ENCODE measurements at places on chromosomes 7 and 10.

DNA sequence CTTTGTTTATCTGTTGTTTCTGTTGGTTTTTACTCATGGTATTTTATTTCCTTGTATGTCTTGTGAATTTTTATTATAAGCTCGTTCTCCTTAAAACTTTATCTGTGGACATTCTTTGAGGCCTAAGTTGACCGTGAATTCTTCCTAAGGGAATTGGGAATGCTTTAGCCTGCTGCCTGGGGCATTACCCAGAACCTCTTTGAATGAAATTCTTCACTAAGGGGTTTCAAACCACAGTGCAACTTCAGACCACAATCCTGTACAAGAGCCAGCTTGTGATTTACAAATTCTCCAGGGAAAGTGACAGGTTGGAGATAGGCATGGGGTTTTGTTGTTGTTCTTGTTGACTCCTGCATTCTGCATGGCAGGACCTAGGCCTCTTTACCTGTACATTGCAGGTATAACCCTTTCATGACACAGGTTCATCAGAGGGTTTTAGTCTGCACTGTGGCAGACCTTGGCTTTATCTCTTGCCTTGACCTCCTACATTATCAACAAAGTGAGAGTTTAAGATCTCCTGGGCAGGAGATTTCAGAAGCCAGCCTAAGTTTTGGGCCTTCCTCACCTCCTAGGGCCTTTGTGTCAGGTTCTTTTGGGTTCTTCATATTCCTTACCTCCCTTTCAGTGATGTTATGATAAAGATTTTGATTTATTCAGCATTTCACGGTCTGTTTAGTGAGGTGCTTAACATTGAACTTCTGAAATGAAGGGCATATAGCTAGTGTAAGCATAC, 70.2 kb downstream of the ABCC2 start:
- DNase-seq, result no peak

DNA sequence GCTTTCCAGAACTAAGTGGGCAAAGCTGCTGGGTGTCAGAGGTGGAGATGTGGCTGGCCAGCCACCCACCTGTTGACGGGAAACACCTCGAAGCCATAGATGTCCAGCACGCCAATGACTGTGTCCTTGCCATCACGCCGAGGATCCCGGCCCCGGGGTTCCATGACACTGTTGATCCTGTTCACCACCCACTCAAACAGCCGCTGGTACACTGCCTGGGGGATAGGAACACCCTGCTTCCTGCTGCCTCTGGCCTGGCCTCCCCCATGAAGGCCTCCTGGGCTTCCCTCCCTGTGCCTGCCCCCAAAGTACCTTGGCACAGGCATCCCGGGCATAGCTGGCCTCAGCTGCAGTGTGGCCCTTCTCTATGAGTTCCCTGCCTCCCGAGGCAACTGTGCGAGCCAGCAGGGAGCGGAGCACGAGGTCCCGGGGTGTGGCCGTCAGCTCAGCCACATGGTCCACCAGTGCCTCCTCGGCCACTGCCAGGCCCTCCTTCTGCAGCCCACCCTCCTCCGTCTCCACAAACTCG, 8.2 kb downstream of the MYO1G start:
- no peak for DNase-seq

- no peak for DNase-seq
Measured at GRCh38 chr7:2013381-2014311, 219.1 kb downstream of the MAD1L1 start.

DNA sequence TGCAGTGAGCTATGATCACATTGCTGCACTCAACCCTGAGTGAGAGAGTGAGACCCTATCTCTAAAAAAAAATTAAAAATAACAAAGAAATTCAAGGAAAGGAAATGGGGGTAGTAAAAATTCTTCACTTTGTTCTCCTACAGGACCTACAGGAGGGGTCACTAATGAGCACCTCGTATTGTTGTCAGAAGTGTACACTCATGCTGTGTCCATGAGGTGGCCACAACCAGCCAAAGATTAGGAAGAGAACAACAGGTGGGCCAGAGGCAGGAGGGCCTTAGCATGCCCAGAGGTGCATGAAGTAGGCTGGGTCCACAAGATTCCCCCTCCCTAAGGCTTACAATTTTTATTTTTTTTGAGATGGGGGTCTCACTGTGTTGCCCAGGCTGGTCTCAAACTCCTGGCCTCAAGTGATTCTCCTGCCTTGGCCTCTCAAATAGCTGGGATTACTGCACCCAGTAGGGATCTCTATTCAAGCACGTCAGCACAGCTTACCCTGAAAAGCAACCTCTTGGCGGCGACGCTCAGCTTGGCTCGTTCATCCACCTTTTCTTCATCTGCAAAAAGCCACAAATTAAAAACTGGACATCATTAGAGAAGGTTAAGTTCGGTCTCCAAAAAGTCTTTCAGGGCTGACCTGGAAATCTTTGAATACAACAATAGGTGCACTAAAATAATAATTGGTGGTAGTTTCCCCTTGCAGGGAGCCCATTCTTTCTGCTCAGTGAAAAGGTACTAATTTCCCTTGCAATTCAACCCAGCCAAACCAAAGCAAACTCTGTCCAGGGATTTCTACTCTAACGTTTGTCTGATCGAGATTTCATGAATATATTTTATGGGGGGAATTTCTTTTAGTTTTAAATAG, 104.4 kb downstream of the SVIL start:
- DNase-seq, result no peak

GRCh38 chr7:122217125-122217524, 73.1 kb upstream of the AASS start:
- no peak for DNase-seq

DNA sequence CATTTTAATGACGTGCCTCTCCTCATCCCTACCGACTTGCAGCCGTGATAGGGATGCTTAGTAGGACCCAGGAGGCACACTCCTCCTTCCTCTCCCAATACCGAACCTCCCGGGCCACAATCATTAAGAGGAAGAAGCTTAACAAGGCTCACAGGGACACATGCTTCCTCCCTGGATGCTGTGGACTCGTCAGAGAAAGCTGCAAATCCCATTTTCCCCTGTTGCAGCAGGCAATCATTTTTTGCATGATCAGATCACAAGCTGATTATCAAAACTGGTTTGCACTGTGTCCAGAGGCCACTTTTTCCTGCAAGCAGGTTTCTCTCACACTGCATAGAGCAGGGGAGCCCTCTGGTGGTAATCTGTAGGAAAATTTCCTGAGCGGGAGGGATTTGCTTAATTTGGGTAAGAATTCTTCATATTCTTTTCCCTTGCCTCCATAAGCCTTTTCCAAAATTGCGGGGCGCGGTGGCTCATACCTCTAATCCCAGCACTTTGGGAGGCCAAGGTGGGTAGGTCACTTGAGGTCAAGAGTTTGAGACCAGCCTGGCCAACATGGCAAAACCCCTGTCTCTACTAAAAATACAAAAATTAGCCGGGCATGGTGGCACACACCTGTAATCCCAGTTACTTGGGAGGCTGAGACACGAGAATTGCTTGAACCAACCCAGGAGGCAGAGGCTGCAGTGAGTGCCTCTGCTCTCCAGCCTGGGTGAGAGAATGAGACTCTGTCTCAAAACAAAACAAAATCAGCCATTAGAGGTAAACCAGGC, 16.1 kb upstream of the LAMB4 start:
- DNase-seq, result no peak

- no peak for DNase-seq
Measured at GRCh38 chr10:102593074-102593803, 51.0 kb upstream of the TRIM8 start.

- DNase-seq, result no peak
Measured at GRCh38 chr10:88343761-88344484, 239.2 kb downstream of the RNLS start.

DNA sequence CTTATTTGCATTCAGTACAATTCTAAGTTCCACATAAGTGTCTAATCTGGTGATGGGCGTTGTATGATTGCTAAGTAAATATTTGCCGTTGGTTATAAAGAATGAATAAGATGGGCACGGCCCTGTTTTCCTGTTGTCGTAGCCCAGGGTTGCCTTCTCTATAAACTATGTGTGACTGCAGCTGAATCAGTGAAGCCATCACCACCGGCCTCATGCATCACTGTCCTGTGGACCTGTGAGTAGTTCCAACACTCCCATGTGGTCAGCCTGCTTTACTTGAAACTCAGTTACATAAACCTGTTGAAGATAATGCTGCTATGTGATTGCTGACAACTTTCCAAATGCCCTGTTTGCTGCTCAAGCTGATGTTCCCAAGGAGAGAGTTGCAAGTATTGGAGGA, 21.6 kb upstream of the KLF6 start:
- no peak for DNase-seq

GRCh38 chr10:99461230-99461629, 30.8 kb upstream of the GOT1 start:
- DNase-seq, result no peak

DNA sequence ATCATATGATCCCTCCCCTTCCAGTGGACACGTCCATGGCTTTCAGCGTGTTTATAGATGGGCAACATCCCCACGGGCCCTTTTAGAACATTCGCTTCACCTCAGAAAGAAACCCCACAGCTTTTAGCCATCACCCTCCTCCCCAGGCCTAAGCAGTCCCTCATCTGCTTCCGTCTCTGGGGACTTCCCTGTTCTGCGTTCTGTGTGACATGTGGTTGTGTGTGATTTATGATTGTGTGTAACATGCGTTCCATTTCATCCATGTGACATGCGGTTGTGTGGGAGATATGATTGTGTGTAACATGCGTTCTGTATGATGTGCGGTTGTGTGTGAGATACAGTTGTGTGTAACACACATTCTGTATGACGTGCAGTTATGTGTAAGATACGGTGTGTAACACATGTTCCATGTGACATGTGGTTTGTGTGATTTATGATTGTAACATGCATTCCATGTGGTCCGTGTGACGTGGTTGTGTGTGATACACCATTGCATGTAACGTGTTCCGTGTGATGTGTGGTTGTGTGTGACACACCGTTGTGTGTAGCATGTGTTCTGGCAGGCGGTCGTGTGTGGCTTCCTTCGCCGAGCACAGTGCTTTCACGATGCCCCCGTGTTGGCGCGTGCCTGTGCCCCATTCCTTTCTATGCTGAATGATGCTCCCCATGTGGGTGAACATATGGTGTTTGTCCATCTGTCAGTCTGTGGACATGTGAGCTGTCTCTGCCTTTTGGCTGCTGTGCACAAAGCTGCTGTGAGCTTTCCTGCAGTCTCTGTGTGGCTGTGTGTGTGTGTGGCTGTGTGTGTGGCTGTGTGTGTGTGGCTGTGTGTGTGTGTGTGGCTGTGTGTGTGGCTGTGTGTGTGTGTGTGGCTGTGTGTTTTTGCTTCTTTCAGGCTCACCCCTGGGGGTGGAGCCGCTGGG, 26.2 kb downstream of the PWWP2B start:
- no peak for DNase-seq

GRCh38 chr7:115831371-115831770, 199.2 kb downstream of the TFEC start:
- no peak for DNase-seq

GRCh38 chr10:76297780-76298281, 866.4 kb downstream of the LRMDA start:
- no peak for DNase-seq

GRCh38 chr10:100520811-100521210, 1.1 kb upstream of the SEC31B start:
- no peak for DNase-seq

DNA sequence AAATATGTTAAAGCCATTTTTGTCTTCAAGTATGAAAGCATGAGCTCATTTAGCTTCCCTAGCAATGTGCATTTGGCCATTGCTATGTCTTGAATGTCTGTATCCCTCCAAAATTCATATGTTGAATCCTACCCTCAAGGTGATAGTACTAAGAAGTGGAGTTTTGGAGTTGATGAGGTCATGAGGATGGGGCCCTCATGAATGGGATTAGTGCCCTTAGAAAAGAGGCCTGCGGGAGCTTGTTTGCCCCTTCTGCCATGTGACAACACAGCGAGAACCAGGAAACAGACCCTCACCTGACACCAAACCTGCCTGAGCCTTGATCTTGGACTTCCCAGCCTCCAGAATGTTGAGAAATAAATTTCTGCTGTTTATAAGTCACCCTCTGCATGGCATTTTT, 61.3 kb upstream of the UCN3 start:
- DNase-seq, result no peak

DNA sequence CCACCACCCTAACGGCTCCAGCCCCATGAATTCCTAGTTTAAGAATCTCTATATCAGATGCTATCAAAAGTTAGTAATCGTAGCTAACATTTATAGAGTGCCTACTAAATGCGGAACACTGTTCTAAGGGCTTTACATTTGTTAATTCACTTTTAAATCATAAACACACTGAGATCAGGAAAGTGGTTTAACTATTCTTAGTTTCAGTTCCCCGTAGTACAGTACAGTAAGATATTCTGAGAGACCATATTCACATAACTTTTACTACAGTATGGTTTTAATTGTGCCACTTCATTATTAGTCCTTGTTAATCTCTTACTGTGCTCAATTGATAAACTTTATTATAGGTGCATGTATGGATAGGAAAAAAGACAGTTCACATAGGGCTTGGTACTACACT, 22.5 kb downstream of the SYPL1 start:
- no peak for DNase-seq

GRCh38 chr7:142112086-142112485, 568 bp downstream of the MGAM2 start:
- DNase-seq, result no peak

GRCh38 chr7:130379921-130380860, at the start of gene CPA1:
CPA1 (plus strand) TSS chr7:130380494; CDS start chr7:130380521, 27 bp downstream.
- DNase-seq, result no peak

DNA sequence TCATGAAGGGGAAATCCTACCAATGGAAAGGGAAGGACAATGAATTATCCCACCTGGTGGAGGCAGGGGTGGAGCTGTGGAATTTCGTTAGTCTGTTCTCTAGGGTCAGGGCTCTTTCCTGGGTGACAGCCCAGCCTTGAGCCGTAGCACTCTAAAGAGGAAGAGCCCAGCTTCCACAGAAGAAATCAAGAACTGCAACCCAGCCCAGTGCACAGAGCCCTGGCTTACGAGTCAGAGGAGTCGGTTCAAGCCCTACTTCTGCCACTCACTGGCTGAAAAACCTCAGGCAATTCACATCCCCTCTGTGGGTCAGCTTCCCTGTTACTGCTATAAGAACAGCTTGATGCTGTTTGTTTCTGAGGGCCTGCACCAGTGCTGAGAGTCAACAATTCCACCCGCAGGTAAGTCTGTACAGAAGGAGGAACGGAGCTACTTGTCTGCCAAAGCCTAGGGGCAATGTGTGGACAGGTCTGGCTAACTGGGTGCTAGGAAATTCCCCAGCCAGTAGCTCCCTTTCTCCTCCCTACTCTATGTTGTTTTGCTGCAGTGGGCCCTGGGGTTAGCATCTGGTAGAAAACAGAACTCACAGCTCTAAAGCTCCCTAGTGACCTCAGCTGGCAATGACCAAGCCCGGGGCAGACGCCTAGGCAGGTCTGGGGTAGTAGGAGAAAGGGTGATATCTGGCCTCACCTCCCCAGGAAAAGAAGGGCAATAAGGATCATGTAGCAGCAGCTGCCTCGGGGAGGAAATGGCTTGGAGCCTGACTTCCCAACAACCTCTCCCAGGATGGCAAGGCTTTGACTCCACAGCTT, 3.3 kb downstream of the AVPI1 start:
- no peak for DNase-seq

Measured in activated CD4-positive, alpha-beta T cell treated with anti-CD3 and anti-CD28 coated beads, Interleukin-2, amount 50 U/mL, for 24 hours (primary cell).